GDM1 (cell line): ENCODE measurements at places on chromosomes 11 and 22.

DNA sequence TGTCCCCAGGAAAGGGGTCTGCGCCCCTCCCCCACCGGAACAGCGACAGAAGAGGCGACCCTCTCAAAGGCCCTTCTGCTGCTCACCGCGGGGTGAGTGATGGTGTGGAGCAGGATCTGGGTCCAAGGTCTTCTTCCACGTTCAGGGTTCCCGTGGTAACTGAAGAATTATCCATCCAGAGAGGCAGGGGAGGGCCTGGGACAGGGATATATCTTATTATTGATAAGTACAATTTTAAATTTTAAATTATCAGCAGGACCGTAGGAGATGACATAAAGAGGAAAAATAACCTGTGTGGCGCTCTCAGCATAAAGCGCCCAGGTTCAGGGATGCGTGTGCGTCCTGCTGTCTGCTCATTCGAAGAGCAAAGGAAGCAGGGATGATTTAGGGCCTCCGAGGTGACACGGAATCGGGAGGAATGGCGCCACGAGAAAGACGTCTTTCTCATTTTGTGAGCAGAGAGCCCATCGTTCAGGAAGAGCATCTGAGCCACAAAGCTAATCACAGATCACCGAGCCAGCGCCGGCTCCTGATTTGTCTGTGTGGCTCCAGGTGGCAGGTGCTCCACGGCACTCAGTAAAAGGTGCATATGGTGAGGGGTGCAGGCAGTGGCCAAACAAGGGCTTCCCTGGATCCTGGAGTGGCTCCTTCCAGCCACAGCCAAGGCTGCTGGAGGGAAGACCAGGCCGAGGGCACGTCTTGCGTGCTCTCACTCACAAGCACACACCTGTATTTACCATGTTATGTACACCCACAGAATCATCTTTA lies 19.3 kb downstream of the KRTAP5-5 start:
- DNase-seq: no peak

- DNase-seq: no peak
Observed at GRCh38 chr11:94697156-94697555, 71.0 kb upstream of the AMOTL1 start.

- DNase-seq: no peak
Observed at GRCh38 chr11:113533425-113533698, 58.2 kb upstream of the DRD2 start.

GRCh38 chr22:41772645-41773044 lies 27.8 kb upstream of the CCDC134 start:
- DNase-seq: no peak
